ENCODE measurements at places on chromosomes 4 and X.
A peak's percentile ranks its signal among the peaks of the same experiment; 100 is the strongest.

GRCh38 chr4:150582873-150583286 lies 929 bp downstream of the MAB21L2 start:
- no peak for DNase-seq

DNA sequence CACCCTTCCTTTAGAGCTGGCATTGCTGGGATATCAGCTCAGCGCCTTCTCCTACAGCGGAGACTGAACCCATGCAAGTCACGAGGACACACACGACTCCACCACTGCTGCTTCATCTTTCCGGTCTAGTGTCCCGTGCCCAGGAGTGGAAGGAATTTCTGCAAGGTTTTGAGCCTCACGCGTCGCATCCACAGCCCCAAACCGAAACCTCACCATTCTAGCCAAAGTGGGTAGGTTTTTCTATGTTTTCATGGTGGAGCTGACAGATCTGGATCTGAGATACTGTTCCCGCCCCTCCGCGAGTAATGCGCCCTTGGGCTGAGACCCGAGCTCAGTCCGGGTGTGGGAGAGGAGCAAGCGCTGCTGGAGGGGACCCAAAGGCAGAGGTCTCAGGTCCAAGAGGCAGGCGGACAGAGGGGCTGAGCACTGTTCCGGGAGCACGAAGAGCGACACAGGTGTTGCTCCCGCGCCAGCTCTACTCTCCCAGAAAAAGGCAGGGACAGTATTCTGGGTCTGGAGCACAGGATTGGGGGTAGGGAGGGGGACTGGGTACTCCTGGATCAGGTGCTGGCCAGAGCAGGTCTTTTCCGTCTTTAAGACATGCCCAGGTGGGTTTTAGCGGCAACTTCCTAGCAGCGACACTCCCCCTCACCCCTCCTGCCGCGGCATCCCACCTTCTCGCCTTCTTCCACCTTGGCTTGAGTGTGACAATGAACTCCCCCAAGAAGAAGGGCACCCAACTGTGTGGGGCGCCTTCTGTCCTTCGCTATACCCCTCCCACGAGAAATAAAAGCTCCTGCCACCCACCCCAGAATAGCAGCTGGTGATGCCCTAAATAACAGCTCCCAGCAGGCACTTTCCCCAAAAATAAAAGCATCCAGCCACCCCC lies 1.8 kb downstream of the EPHA5 start:
- DNase-seq, result no peak

DNA sequence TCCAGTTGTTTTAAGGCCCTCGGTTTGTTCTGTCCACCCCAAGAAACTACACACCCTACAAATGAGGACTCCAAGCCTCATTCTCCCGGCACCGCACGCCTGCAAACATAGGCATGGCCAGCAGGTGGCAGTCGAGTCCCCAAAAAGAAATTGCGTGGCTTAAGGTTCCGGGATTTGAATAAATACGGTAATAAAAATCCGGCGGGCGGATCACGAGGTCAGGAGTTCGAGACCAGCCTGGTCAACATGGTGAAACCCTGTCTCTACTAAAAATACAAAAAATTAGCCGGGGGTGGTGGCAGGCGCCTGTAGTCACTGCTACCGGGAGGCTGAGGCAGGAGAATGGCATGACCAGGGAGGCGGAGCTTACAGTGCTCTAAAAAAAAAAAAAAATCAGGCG lies 21.8 kb upstream of the CSF2RA start:
- peak; percentile 82 for DNase-seq

DNA sequence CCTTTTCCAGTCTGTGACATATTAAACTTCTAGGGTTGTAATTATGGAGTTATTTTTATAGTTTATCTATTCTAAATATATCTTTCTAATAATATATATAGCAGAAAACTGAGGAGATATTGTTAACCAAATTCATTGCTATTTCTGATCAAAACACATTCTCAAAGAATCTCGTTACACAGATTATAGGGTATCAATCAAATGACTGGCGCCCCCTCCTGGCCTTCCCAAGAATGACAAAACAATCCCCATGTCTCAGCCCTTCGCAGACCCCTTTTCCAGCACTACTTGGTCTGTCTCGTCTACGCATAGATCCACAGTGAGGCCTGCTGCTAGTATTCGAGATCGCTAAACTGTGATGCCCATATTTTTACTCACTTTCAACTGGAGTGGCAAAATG lies 209.3 kb downstream of the GPC3 start:
- peak; percentile 22 for DNase-seq

All from stimulated activated CD4-positive, alpha-beta T cell treated with anti-CD3 and anti-CD28 coated beads, Interleukin-12 subunit alpha, Interleukin-12 subunit beta, amount 100 ng/mL, for 4 hours (primary cell).